Effector memory CD4-positive, alpha-beta T cell (primary cell): ENCODE measurements at places on chromosomes 13 and 19.

DNA sequence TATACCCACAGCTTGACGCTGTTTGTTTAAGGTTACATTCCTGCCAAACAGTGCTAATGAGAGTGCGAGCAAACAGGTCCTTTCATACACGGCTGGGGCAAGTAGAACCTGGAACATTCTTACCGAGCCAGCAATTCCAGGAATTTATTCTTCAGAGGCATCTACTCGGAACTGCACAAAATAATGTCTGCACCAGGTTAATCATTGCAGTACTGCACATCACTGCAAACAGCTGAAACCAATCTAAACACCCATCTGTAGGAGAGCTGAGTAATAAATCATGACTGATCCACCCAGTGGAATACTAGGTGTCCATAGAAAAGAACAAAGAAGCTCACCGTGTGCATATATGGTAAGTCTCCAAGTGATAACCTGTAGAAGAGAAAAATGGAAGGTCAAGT is 1.2 kb upstream of the ZNF579 start:
- H3K36me3 ChIP-seq = peaks cover 4% of the 10 kb centered on the region
- H3K4me1 ChIP-seq = peaks cover 26% of the 10 kb centered on the region
- no peak overlapping the region for H3K27ac ChIP-seq
- H3K27me3 ChIP-seq = no peaks in the 10 kb centered on the region
- no peak overlapping the region for H3K4me3 ChIP-seq

DNA sequence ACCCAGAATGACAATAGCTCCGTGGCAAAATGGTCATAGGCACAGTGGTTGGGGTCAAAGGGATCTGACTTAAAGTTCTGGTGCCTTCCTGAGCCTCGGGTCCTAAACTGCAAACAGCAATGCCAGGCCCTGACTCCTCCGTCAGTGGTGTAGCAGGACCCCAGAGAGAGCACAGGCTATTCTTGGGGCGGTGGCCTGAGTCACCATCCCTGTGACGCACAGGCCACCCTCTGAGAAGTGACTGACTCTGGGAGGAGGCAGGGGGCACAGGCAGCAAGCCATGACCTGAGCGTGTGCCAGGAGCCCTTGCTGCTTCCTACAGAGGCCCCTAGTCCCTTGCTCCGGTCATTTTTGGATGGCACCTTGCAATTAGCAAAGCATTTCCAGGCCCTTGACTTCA is 18.7 kb downstream of the PLVAP start:
- no peak overlapping the region for H3K27ac ChIP-seq
- H3K27me3 ChIP-seq = no peaks in the 10 kb centered on the region
- H3K36me3 ChIP-seq = no peaks in the 10 kb centered on the region
- no peak for DNase-seq
- no peak overlapping the region for H3K4me3 ChIP-seq
- no peaks in the 10 kb centered on the region for H3K4me1 ChIP-seq

DNA sequence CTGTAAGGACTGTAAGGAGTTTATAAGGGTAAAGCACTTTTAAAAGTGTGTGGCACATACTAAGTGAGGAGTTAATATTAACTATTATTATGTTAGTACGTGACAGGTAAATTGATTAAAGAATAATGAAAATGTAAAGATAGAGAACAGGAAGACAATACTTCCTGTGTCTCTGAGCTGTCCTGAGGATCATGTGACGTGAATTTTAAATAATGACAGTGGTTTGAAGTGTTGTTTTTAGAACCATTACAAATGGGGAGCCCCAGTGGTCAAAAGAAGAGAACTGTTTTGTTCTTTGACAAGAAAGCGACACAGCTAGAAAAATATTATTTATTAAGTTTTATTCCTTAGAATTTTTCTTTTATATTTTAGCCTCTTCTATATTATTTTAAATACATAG is 241.2 kb upstream of the STARD13 start:
- H3K36me3 ChIP-seq = no peaks in the 10 kb centered on the region
- no peak for DNase-seq
- no peaks in the 10 kb centered on the region for H3K4me1 ChIP-seq
- H3K27me3 ChIP-seq = no peaks in the 10 kb centered on the region
- H3K27ac ChIP-seq = no peak overlapping the region

GRCh38 chr19:29528350-29528945 is 2.7 kb downstream of the VSTM2B start:
- no peaks in the 10 kb centered on the region for H3K36me3 ChIP-seq
- H3K4me3 ChIP-seq = peak overlapping the region; percentile 44
- H3K27ac ChIP-seq = no peak overlapping the region
